ENCODE measurements at places on chromosomes 16 and 17. TPM values are rescaled to one million over a fixed set of nuclear protein-coding genes. Genes with fewer than 3 reads are reported as not detected.

Gene PGP
- total RNA-seq = 80.3 TPM

Gene CXCL16
- total RNA-seq = 4.1 TPM

- peak; percentile 74 for DNase-seq
These were observed 2.7 kb downstream of the NUFIP2 start for GRCh38 chr17:29291163-29291752.

- DNase-seq = no peak
These were observed 234.8 kb downstream of the MAF start for GRCh38 chr16:79365702-79366101.

DNA sequence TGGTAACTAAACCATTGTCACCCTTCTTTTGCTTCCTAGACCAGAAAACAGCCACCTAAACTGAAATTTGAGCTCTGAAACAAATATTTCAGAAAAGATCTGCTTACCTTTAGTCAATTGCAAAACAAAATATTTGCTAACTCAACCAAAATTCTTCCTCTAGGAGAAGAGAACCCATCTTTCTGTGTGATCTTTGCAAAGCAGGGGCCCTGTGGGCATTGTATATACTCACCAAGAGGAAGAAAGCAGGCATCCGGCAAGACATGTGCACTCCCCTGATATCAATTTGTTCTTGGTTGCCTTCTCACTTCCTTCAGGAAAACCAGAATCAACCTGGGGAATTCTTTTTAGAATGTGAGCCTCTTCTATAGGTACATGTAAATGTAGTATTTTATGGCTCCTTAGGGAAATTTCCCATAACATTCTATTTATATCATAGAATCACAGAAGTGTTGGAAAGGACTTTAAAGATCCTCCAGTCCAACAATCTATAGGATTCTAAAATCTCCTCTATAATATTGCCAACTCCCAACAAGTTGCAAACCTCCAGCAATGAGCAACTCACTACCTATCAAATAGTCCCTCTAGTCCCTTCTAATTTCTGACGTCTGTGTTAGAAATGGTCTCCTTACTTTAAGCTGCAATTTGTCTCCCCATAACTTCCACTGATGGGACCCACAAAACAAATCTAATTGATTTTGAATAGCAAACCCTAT is 966 bp downstream of the SLFN14 start:
- DNase-seq = no peak

Measured in GM23338 (cell line).